ENCODE measurements at places on chromosomes 2 and 18.

DNA sequence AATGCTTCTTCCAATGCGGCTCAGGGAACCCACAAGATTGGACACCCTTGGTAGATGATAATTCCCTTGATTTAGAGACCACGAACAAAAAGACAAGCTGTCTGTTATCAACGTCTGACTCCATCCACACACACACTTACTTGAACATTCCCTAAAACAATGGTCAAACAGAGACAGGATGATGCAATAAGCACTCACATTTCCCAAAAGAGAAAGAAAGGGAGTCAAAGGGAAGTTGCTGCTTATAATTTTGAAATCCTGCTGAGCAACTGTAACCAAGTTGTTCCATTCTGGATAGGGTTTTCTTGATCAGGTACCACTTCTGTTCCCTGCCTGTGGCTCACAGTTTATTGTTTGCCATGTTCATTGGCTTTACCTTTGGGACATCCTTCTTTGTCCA lies 571.3 kb upstream of the CNTNAP5 start:
- DNase-seq = no peak

GRCh38 chr2:76247006-76247405 lies 536.3 kb upstream of the GCFC2 start:
- DNase-seq = no peak

DNA sequence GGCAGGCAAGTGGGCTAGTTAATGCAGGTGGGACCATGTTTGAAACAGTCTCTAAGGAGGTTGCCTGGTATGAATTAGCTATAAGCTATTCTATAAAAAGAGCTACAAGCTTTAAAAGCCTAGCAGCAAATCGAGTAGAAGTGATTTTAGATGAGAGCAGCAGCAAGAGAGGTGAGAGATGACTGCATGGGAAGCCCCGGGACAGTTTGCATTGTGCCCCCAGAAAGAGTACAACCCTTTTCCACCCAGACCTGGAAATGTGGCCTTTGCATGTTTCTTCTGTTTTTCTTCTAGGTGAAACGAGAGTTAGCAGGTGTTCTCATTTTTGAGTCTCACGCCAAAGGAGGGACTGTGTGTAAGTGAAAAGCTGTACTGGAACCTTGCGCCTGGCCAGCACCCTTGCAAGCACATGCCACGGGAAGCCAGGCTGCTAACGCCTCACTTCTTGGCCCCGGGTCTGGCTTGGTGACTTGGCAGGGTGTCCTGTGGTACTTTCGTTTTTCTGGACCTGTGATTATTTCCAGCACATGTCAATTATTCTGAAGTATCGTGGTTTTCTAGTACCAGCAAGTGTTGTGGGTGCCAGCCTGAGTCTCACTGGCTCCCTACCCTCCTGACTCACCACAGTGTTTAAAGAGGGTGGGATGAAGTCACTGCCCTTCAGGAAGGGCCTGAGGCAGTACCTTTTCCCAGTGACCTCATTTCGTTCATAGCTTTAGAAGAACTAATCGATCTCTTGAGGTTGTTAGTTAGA lies 90.3 kb upstream of the MAP3K20 start:
- no peak for DNase-seq

DNA sequence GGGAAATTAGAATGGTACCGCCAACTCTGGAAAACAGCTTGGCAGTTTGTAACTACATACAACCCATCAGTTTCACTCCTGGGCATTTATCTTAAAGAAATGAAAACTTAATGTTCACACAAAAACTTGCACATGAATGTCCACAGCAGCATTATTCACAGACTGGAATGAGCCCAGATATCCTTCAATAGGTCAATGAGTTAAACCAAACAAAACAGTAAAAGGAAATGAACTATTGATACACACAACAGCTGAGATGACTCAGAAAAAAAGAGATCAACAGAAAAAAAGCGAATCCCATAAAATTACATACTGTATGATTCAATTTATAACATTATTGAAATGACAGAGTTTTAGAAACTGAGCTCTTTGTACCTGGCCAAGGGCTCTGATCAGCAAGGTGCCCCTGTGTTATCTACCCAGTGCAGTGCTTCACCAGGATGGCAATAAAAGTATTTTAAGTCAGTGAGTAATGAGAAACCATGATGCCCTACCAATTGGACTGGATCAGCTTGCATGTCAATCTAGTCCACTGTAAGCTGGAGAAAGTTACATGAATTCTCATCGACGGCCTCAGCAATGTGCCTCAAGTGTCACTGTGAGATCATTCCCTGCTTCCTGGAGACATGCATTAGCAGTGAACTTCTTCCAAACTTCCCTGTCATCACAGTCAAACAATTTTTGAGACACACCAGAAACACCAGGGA lies 21.9 kb downstream of the TMEM237 start:
- no peak for DNase-seq

GRCh38 chr2:38500283-38500634 lies 102.5 kb downstream of the HNRNPLL start:
- no peak for DNase-seq

GRCh38 chr2:205014201-205014600 lies 468.9 kb downstream of the PARD3B start:
- no peak for DNase-seq

- no peak for DNase-seq
These were observed 11.9 kb downstream of the GAL3ST2 start for GRCh38 chr2:241788572-241788971.

DNA sequence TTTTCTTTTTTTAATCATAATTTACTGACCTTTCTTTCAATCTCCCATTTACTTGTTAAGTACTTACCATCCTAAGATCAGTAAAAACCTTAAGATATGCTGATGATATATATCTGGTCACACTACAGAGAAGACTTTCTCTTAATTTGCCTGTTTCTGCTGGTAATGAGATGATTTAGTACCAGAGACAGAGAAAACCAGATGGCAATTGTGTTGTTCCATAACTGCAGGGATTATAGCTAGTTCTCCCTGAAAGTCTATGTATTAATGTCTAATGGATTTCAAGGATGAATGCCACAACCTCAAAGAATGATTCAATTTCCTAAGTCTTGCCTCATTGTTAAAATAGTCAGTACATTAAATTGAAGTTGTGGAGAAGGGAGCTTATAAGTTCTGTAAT lies 40.3 kb downstream of the SNTG2 start:
- no peak for DNase-seq

DNA sequence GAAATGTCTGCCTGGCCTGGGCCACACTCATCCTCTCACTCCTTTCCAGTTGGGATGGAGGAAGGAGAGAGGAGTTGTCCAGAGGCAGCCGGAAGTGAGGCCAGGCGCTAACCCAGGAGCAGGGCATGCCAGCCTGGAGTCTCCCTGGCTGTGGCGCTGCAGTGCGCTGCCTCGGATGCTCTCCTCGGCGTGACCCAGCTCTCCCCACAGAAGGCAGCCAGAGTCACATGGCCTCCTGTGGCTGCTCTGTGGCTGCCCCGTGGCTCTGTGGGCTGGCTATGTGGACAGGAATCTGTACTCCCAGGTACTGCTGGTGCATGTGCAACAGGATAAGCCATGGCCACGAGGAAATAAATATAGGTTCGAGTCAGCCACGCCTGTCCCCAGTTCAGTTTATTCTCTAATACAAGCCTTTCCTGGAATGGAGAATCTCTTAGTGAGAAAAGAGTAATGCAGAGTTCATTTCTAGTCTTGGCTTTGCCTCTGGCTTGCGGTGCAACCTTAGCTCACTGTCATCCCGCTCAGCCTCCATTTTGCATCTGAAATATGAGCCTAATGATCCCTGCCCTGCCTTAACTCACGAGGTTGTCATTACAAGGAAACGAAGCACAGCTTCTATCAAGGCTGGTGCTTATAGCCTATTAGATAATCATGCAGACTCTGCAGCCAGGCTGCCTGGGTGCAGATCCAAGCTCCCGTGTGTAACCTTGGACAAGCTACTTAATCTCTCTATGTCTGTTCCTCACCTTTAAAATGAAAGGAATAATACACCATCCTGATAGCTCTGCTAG lies 106.3 kb downstream of the ANTXR1 start:
- DNase-seq = no peak

DNA sequence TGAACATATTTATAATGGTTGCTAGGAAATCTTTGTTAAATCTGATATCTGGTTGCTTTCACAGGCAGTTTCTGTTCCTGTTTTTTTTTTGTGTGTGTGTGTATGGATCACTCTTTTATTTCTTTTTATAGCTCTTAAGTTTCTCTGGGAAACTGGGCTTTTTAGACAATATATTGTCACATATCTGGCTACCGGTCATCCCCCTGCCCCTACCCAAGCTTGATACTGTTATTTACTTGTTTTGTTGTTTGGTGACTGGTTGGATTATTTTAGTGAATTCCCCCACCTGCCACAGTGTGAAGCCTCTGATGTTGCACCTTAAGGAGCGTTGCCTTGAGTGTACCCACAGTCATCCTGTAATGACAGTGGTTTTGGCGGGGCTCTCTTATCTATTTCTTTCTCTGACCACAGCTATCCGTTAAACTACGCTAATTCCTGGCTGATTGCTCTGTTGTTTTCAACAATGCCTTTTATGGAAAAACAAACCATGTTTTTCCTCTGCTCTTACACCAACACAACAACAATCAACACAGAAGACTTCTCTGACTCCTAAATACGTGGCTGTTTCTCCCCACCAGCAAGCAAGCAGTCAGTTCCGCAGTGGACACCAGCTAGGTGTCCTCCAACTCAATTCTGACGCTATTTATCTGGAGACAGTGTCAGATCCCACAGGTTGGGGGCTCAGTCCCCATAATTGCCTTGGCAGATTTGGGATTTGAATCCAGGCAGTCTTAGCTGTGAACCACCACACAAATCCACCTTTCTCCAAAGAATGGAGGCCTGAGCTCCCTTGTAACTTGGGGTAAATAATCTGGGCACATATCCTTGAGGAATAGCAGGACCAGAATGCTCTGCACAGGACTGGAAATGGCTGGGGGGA lies 10.9 kb downstream of the GNLY start:
- no peak for DNase-seq

GRCh38 chr2:209525834-209526281 lies 102.0 kb downstream of the MAP2 start:
- no peak for DNase-seq

- no peak for DNase-seq
These were observed 8.7 kb upstream of the WIPF1 start for GRCh38 chr2:174606336-174606735.

DNA sequence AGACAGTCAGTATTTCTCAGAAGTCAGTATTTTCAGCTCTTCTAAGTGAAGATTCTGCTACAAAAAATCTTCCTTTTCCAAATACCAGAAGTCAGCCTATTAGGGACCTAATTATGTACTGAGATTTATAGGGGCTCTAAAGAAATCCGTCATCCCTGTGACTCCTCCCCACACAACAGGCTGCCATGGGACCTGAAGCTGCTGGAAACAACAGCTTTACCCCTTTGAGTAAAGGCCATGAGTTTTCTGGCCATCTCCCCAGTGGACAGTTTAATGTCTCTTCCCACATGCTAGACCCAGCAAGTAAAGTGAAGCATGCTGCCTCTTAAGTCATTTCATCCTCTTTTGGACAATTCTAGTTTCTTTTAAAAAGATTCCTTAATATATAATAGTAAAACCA lies 255.7 kb upstream of the ACVR2A start:
- DNase-seq = no peak

- DNase-seq = peak; percentile 32
These were observed 59.9 kb upstream of the REG3A start for GRCh38 chr2:79219383-79219988.

DNA sequence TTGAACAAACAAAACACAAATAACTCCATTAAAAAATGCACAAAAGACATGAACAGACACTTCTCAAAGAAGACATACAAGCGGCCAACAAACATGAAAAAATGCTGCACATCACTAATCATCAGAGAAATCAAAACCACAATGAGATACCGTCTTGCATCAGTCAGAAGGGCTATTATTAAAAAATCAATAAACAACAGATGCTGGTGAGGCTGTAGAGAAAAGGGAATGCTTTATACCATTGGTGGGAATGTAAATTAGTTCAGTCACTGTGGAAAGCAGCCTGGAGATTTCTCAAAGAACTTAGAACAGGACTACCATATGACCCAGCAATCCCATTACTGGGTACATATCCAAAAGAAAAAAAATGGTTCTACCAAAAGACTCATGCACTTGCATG lies 37.8 kb downstream of the GPR155 start:
- no peak for DNase-seq

GRCh38 chr2:237324405-237324831 lies 89.5 kb downstream of the COL6A3 start:
- no peak for DNase-seq

DNA sequence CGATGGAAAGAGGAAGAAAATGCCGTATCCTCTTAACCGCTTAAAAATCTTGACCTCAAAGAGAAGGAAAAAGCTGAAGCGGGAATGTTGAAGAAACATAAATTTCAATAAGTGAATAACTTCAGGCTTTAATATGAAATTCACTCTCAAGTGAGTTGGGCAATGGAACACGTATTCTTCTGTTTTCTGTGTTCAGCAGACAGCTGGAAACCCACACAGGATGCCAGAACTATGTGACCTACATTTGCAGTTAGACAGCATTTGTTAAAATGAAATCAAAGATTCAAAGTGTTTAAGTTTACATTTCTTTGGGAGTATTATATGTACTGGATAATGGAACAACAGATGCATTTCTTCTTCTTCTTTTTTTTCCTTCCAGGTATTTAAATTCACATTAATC lies 80.5 kb upstream of the SPATS2L start:
- no peak for DNase-seq

DNA sequence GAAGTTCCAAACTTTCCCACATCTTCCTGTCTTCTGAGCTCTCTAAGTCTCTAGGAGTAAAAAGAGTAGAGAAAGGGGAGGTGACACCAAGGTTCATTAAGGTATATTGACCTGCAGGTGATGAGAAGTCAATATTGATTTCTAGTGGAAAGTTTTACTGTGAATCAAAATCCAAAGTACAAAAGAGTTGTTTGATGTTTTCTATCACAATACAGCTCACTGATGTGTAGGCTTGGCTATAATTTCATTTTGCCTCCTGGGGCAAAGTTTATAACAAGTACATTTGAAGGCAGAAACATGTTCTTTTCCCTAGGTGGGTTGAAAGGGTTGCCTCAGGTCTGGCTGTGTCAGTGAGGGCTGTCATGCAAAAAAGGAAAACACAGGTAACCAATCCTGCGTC lies 65.2 kb upstream of the LRPPRC start:
- no peak for DNase-seq

GRCh38 chr2:63488118-63488713 lies 100.1 kb downstream of the WDPCP start:
- no peak for DNase-seq
